ENCODE measurements at places on chromosomes 5 and 9. TPM values are rescaled to one million over a fixed set of nuclear protein-coding genes. Genes with fewer than 3 reads are reported as not detected.

DNA sequence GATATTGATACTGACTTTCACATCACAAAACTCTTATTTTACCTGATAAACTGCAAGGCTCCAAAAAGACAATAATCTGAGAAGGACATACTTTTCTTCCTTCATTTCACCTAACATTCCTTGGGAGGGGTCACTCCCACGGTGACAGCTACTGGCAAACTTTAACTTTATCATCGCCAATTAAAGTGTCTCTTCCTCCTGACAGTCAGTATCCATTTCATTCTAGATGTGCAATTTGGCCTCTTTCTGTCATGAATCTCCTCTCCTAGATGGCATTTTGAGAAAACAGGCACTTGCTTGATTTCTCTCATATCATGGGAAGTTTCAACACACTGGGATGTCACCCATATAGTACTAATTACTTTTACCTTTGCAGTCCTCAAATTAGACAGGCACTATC is 413.5 kb upstream of the CCNG1 start:
- no peak for DNase-seq

The FOXI1 gene
- not detected for total RNA-seq

The MEF2C gene
- 34.2 TPM for total RNA-seq

DNA sequence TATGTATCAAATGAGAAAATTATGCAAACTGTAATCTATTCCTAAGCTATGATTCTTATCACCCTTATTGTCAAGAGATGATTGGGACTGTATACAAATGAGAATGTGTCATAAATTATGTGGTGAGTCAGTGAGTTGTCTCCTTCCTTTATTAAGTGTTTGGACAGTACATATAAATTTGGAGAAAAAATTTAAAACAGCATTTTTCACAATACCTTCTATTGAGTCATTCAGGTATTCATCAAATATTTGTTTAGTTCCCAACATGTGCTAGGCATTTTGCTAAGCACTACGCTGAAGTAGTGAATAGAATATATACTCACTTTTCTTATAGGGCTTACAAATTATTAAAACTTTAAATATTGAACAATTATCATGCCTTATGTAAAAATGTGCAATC is 36.3 kb upstream of the PTPRD start:
- DNase-seq: no peak

GRCh38 chr5:58649716-58650115 is 66.8 kb downstream of the RAB3C start:
- no peak for DNase-seq

DNA sequence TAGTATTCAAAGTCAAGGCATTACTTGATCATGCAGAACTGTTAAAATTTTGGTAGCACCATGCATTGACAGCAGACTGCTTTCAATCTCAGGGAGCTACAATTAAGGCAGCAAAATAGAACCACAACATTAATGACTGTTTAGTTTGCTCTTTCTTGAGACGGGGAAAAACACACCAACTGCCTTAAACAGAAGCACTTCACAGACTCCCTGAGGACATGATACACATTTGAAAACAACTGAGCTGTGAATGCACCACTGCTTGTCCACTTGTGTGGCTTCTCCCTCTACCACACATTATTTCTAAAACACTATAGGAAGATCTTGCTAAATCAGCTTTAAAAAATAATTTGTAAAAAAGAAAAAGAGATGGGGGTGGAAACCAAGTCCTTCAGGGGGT is 79.6 kb upstream of the MAST4 start:
- no peak for DNase-seq

All from SK-MEL-5 (cell line).